ENCODE measurements at places on chromosomes 2 and 18. TPM values are rescaled to one million over a fixed set of nuclear protein-coding genes. Genes with fewer than 3 reads are reported as not detected.

GRCh38 chr2:19575641-19576040, 217.2 kb upstream of the OSR1 start:
- H3K4me1 ChIP-seq: 0 out of 2 replicates have a peak, but pooled peaks cover 4% of the 10 kb centered on the region
- H3K27me3 ChIP-seq: no peaks in the 10 kb centered on the region
- no peaks in the 10 kb centered on the region for H3K36me3 ChIP-seq
- no peak overlapping the region for H3K4me3 ChIP-seq

DNA sequence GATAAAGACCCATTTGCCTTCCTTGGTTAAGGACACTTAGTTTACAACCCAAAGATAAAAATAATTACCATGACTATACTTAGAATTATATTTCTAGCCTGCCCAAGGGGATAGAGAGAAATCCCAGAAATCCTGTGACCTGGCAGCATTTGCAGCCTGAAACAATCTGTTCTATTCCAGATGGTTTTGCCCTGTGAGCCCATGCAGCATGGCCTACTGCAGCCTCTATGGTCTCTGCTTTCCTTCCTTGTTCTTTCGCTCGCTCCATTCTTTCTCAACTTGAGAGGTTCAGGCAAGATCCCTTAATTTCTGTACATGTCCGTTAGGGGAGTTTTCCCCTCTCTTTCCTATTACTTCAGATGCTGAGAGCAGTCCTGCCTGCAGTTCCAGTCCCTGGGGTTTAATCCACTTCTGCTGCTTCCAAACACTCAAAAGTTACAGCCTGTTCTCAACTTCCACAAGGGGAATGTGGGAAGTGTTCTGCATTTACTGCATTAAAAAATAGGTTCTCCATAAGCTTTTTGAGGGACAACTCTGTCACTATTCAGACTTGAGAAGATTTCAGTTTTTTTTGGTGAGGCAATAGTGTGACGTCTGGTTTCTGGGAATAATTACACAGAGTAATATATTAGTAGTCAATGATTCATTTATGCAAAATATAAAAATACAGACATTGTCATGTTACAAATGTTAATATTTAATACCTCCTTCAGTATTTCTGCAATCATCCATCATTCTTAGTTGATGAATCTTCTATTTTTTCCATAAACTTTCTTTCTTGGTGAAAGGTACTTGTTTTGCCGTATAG, 80.3 kb downstream of the CDCA7 start:
- no peak overlapping the region for H3K4me3 ChIP-seq
- H3K36me3 ChIP-seq: no peaks in the 10 kb centered on the region
- H3K27me3 ChIP-seq: no peaks in the 10 kb centered on the region
- H3K27ac ChIP-seq: no peak overlapping the region
- DNase-seq: no peak
- no peaks in the 10 kb centered on the region for H3K4me1 ChIP-seq

- no peaks in the 10 kb centered on the region for H3K27me3 ChIP-seq
- DNase-seq: no peak
- H3K4me3 ChIP-seq: no peak overlapping the region
- no peaks in the 10 kb centered on the region for H3K4me1 ChIP-seq
- H3K27ac ChIP-seq: no peak overlapping the region
- no peaks in the 10 kb centered on the region for H3K36me3 ChIP-seq
These were observed 177.6 kb downstream of the ZNF407 start for GRCh38 chr18:74775239-74775638.

GRCh38 chr2:118618279-118618678, 229.2 kb downstream of the EN1 start:
- no peaks in the 10 kb centered on the region for H3K4me1 ChIP-seq
- no peak overlapping the region for H3K4me3 ChIP-seq
- DNase-seq: no peak
- H3K36me3 ChIP-seq: no peaks in the 10 kb centered on the region
- H3K27ac ChIP-seq: no peak overlapping the region

- H3K27ac ChIP-seq: no peak overlapping the region
- no peak overlapping the region for H3K4me3 ChIP-seq
- no peaks in the 10 kb centered on the region for H3K36me3 ChIP-seq
- no peak for DNase-seq
- no peaks in the 10 kb centered on the region for H3K27me3 ChIP-seq
These were observed 144.9 kb upstream of the ERBB4 start for GRCh38 chr2:212683346-212684097.

DNA sequence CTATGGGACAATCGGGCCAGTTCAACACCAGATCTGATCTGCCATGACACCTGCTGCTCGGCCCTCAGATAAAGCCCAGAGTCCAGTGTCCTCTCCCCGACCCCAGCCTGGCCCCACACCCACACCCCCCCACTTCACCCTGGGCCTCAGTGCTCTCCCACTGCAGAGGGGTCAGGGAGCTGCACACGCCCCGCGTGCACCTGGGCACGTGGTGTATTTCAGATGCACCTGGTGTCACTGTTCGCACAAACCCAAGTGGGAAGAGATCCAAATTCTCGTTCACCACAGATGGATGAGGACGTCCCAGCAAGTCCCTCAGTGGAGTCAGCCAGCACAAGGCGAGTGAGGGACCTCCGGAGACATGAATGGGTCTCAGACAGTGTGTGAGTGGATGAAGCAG, 161.3 kb downstream of the RTP5 start:
- no peak overlapping the region for H3K27ac ChIP-seq
- peaks cover 5% of the 10 kb centered on the region for H3K27me3 ChIP-seq
- no peak overlapping the region for H3K4me3 ChIP-seq
- no peak for DNase-seq
- no peaks in the 10 kb centered on the region for H3K4me1 ChIP-seq
- no peaks in the 10 kb centered on the region for H3K36me3 ChIP-seq

DNA sequence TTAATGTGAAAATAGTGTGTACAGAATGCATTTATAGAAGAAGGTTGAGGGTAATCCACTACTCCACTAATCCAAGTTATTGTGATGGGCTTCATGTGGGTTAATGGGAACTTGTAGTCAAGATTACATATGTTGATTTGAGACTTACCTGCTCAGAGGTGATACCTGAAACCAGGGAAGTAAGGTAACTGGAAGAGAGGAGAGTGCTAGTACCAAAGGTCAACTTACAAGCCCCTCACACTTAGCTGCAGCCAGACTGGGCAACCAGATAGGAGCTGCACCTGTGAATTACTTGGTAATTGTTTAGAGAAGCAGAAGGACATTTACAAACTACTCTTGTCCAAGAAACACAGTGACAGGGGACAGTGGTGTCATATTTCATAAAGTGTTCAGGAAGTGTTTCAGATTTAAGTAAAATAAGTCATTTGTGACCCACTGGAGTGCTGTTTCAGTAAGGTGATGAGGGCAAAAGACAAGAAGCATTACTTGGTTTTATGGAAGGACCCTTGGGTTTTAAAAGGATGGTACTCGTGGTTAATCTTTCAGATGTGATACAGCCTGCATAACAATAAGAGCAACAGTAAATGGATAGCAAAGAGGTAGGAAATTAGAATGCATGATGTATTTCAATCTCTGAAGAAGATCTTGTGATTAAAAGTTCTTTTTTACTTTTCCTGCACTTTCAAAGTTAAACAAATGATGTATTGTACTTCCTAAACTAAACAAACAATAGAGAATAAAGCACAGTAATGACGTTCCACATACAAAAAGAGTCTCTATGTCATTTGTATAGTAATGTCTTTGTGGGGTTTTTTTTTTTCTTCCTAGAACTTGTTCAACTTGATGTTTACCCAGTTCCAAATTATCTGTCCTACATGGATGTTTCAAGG, 189.3 kb downstream of the PHLPP1 start:
- H3K36me3 ChIP-seq: no peaks in the 10 kb centered on the region
- peak overlapping the region; percentile 64 for H3K27ac ChIP-seq
- no peak overlapping the region for H3K4me3 ChIP-seq

DNA sequence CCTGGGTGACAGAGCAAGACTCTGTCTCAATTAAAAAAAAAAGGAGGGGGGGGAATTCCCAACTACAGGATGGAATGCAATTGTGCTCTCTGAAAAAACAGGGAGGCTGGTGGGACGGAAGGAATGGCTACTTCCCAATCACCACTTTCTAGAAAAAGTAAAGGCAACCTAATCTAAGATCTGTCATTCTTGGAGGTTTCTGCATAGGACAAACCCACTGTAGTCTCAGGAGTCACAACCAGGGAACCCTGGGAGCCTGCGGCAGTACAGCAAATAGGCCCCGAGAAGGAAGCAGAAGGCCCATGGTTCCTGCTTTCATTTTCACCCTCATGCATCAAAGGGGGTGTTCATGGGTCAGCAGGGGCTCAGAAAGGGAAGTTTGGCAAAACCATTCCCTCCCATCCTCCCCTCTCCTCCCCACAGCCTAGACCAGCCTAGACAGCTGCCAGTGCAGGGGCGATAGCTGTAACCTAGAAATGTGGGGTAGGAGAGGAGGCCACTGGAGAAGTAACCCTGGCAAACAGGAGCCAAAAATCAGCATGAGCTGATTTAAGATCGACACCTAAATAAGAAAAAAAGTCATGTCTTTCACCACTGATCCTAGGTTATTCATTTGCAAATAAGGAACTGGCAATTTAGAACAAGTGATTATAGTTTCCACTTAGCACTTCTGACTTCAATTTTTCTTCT, 48.0 kb downstream of the TRABD2A start:
- peak; percentile 21 for DNase-seq
- 0 out of 2 replicates have a peak overlapping the region, but pooled peaks have one; percentile 52 for H3K27ac ChIP-seq
- no peak overlapping the region for H3K4me3 ChIP-seq
- H3K36me3 ChIP-seq: no peaks in the 10 kb centered on the region

GRCh38 chr18:35118641-35119040, 77.4 kb downstream of the MAPRE2 start:
- H3K4me1 ChIP-seq: no peaks in the 10 kb centered on the region
- DNase-seq: no peak
- H3K36me3 ChIP-seq: no peaks in the 10 kb centered on the region
- no peak overlapping the region for H3K27ac ChIP-seq
- no peak overlapping the region for H3K4me3 ChIP-seq

- H3K36me3 ChIP-seq: no peaks in the 10 kb centered on the region
- H3K4me1 ChIP-seq: peaks cover 3% of the 10 kb centered on the region
- no peak overlapping the region for H3K27ac ChIP-seq
These were observed 151.6 kb downstream of the CSRNP3 start for GRCh38 chr2:165621086-165621560.

DNA sequence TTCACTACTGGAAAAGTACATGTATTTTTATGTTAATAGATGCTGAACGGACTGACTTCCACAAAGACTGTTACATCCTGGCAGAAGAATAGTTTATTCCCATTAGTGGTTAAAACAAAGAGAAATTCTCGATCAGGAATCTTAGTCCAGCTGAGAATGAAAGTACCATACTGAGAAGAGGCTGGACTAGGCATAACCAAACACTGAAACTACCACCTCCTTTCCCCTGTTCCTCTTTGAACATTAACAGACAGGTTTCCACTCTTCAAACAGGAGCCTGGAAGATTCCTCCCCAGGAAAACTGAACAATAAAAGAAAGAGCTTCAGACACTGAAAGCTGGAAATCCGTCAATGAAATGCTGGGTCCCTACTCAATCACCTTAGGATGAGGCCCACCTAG, 25.8 kb downstream of the LDAH start:
- no peak overlapping the region for H3K27ac ChIP-seq
- H3K36me3 ChIP-seq: no peaks in the 10 kb centered on the region
- no peaks in the 10 kb centered on the region for H3K27me3 ChIP-seq
- H3K4me1 ChIP-seq: peaks cover 16% of the 10 kb centered on the region

DNA sequence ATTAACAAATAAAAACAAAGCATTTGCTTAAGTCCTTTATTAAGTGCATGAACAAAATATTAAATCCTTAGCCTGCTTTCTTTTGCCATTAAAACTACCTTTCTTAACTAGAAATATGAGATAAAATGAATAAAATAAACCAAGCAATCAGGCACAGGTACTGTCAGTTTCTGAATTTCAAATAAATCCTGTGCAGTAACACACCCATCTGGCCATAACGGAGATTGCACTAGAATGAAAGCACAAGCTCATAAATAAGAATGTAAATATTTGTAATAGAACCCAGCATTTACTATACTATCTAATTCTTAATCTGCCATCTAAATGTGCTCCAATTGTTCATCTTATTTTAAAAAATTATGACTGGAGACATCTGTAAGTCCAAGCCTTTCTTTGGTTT, 31.9 kb downstream of the PRKRA start:
- no peaks in the 10 kb centered on the region for H3K27me3 ChIP-seq
- H3K27ac ChIP-seq: no peak overlapping the region

- no peak overlapping the region for H3K4me3 ChIP-seq
These were observed 53.7 kb upstream of the TANC1 start for GRCh38 chr2:158914731-158915130.

DNA sequence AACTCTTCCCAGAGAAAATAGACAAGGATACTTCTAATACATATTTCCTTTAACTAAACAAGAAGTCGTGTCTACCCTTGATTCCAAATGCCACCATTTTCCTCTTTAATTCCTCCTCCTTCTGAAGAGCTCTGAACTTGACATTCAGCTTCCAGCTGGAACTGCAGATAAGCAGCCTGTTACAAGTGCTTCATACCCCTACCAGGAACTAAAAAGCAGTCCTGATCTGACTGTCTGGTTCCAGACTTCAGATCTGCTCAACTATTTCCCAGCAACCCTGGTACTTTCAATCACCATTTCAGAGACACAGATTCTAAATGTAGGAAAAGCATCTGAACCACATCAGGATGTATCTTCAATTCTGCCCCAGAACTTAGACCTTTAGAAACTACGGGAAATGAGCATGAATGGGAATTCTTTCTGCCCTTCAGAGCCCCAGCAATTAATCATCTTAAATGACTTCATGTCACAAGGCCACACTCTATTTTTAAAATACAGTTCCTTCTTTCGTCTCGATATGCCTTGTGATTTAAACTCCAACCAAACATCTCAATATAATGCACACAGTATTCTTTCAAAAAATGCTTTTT, 159.5 kb downstream of the L3MBTL4 start:
- no peak for DNase-seq
- H3K27me3 ChIP-seq: no peaks in the 10 kb centered on the region
- H3K4me3 ChIP-seq: no peak overlapping the region
- H3K4me1 ChIP-seq: 0 out of 2 replicates have a peak, but pooled peaks cover 3% of the 10 kb centered on the region
- H3K27ac ChIP-seq: no peak overlapping the region

GRCh38 chr2:226652369-226652768, 147.3 kb downstream of the IRS1 start:
- H3K27ac ChIP-seq: no peak overlapping the region
- no peak overlapping the region for H3K4me3 ChIP-seq
- no peak for DNase-seq

GRCh38 chr2:239507576-239508258, 106.9 kb upstream of the HDAC4 start:
- H3K4me1 ChIP-seq: no peaks in the 10 kb centered on the region
- H3K27me3 ChIP-seq: no peaks in the 10 kb centered on the region
- H3K27ac ChIP-seq: no peak overlapping the region
- no peak for DNase-seq

DNA sequence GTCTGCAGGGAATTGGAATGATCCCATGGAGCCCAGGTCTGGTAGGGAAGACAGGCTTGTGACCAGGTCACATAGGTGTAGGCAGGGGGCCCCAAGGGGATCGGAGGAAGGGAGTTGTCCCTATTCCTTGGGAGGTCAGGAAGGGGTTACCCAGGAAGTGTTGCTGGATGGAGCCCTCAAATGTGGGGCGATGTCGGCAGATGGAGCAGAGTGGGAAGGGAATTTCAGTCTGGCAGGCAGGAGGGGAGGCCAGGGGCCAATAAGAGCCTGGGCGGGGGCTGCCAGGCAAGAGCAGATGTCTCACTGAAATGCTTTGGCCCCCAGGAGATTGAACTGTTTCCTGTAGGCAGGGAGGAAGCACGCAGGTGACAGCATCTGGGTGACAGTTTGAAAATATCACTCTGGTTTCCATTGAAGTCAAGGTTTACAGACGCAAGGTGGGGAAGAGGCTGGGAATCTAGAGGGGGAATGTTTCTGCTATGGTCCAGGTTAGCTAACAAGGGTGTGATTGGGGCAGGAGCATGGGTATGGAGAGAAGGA, 81.5 kb upstream of the SMAD2 start:
- no peak for DNase-seq
- peaks cover 8% of the 10 kb centered on the region for H3K27me3 ChIP-seq
- H3K36me3 ChIP-seq: no peaks in the 10 kb centered on the region

Gene CD207
- not detected for total RNA-seq

Gene DARS1
- total RNA-seq: 115 TPM

Gene POTEF
- 1.8 TPM for total RNA-seq

Gene CGREF1
- total RNA-seq: 4.1 TPM

Gene FBXO15
- 0.21 TPM for total RNA-seq

Gene CD8A
- 0.24 TPM for total RNA-seq

Measured in GM23338 (cell line).